ENCODE measurements at places on chromosomes 4 and X. TPM values are rescaled to one million over a fixed set of nuclear protein-coding genes. Genes with fewer than 3 reads are reported as not detected.

- DNase-seq: no peak
Measured at GRCh38 chrX:37000140-37000539, 8.0 kb upstream of the FAM47C start.

DNA sequence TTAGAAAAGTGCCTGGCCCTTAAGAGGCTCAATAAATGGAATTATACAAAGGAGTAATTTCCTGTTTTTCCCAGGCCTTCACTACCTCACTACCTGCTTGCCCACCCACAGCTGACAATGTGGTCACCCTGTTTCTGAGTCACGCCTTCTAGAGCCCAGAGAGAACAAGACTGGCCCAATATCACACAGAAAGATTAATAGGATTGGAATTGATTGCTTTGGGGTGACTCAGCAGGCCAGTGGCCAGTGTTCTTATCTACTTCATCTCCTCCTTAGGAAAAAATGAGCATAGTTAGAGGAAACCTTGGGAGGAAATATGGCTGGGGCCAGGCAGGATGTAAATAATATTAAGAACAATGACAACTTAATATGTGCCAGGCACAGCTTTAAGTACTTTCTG is 4.5 kb upstream of the FGF16 start:
- no peak for DNase-seq

Gene GNRHR
- polyA plus RNA-seq: 0.49 TPM

DNA sequence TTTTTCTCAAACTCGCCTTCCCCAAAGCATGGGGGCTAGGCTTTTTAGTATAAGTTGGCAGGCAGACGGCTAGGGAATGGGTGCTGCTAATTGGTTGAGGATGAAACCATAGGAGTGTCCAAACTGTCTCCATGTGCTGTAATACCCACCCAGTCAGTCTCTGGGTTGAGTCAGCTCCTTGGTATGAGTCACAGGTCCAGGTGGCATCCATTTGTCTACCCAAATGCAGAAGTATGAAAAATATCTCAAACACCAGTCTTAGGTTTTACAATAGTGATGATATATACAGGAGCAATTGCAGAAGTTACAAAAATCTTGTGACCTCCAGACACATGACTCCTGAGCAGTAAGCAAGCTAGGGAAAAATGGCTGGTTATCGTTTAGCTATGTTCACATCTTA is 27.4 kb upstream of the CCSER1 start:
- DNase-seq: no peak

DNA sequence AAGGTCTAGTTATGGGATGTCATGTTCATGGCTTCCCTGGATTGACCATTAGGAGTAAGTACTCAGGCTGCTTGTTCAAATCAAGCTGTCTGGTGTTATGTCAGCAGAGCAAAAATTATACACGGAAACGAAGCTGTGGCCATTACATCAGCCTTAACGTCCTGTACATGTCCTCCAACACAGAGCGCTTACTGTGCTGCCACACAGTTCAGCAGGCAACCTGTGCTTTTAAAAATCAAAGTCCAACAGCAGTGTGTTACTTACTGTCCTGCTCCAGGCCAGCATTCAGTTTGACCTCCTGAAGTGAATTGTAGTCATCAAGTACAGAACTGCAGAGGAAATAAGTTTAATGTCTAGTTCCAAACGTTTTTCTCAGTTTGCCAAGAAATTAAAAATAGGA is 46.0 kb downstream of the KLHL34 start:
- DNase-seq: no peak

- DNase-seq: no peak
Measured at GRCh38 chrX:69010339-69010738, 154.9 kb downstream of the PJA1 start.

Gene TMEM47
- 32.8 TPM for polyA plus RNA-seq

Gene YY2
- 3.0 TPM for polyA plus RNA-seq

- peak; percentile 1 for DNase-seq
Measured at GRCh38 chr4:175947117-175947722, 118.4 kb upstream of the WDR17 start.

GRCh38 chr4:3491681-3492405 is 28.7 kb downstream of the DOK7 start:
- no peak for DNase-seq

Gene RHOXF1
- polyA plus RNA-seq: 3.1 TPM

- no peak for DNase-seq
Measured at GRCh38 chr4:80201252-80202151, 4.2 kb downstream of the PRDM8 start.

Gene C4orf46
- polyA plus RNA-seq: 23.8 TPM

DNA sequence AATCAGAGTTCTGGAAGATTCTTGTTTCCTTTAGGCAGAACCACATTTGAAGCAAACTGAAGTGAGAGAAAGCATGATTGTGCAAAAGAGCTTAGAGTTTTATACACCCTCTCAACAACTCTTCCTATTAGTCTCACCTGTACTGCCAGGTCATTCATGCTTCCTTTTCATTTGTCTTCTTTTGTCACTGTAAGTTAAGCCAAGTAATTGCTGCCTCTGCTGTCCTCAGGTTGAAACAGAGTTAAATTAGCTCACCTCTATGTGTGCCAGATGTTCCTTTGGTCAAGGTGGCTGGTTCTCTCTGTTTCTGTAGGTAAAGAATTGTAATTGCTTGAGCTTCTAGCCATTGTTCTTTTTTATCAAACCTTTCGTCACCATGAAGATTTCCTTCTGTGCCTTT is 41.1 kb upstream of the HPGD start:
- no peak for DNase-seq

Gene BMPR1B
- polyA plus RNA-seq: 25.6 TPM

DNA sequence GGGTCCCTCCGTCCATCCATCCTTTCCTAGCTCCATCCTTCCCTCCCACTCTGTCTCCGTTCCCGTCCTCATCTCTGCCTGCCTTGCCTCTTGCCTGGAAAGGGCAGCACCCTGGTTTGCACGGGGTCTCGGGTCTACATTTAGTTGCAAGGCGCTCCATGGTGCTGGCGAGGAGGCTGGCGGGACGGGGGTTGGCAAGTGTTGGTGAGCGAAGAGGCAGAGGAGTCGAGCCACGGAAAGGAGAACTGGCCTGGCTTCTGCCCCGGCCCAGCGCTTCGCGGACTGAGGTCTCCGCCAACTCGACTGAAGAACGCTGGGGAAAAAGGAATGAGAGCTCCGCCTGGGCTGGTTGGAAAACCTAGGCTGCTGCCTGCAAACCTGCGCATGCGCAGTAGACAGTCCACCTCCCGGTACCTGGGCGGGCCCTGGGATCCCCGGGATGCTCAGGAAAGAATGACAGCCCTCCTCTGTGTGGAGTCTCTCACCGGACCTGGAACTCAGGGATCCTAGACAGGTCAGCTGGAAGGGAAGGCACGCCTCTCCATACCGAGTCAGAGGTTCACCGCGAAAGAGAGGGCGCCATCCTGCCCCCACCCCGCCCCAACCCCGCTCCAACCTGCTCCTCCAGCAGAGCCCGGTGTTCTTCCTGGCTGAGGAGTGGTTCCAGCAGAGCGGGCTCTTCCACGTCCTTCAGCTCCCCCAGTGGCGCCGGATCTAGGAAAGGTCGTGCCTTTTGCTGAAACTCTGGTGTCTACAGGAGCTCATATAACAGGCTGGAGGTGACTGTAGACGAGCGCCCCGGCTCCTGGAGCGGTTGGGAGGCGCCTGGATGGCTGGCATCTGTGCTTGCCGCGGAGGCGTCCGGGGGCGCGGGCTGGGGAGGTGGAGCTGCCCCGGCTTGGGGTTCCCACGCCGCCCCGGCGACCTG is 6.0 kb downstream of the FRG2 start:
- no peak for DNase-seq

Gene CHRDL1
- polyA plus RNA-seq: 13.3 TPM

DNA sequence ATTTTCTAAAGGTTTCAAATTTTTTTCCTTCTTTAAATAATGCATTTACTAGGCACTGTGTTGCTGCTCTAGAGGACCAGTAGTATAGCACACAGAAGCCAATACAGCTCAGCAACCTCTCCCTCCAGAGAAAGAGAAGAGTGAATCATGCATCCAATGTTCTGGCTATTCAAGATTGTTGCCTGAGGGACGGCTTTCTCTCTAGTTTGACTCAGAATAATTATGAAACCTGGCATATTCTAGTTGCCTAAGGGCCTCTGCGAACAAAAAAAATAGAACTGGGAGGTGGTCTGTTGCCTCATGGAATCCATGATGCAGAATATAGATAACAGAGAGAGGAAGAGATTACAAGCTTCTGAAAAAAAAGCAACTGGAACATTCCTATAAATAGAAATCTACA is 1233.3 kb upstream of the PABPC4L start:
- DNase-seq: no peak

GRCh38 chr4:93187466-93187865 is 641.1 kb upstream of the ATOH1 start:
- no peak for DNase-seq

Gene ARAP2
- polyA plus RNA-seq: 8.4 TPM

Gene SAP30
- 13.1 TPM for polyA plus RNA-seq

- no peak for DNase-seq
Measured at GRCh38 chr4:88592600-88593448, 544 bp downstream of the HERC3 start.

- DNase-seq: no peak
Measured at GRCh38 chrX:49919617-49920016, 2.8 kb upstream of the CLCN5 start.

Gene SYP
- polyA plus RNA-seq: 2.8 TPM

Gene TKTL1
- polyA plus RNA-seq: 0.52 TPM

GRCh38 chr4:150381609-150382008 is 200.3 kb upstream of the MAB21L2 start:
- no peak for DNase-seq

- DNase-seq: no peak
Measured at GRCh38 chr4:80878218-80878617, 152.3 kb upstream of the BMP3 start.

DNA sequence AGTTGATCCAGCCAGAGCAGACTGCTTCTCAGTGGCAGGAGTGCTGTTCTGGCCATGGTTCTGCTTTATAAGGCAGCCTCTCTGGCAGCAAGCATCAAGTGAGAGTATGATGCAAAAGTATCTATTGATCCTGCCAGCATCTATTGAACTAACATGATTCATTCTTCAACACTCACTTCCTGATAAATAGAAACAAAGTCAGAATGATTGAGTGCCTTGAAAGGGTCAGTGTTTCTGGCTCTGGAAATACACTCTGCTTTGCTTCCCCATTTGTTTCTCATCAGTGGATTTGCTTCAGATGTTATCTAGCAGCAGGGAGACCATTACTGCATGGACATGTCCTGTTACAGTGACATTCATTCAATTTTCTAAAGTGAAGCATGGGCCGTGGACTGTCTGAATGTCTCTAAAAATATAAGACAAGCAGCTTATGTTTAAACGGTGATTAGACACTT is 66.2 kb upstream of the FRAS1 start:
- no peak for DNase-seq

Gene TMEM131L
- 25.3 TPM for polyA plus RNA-seq

DNA sequence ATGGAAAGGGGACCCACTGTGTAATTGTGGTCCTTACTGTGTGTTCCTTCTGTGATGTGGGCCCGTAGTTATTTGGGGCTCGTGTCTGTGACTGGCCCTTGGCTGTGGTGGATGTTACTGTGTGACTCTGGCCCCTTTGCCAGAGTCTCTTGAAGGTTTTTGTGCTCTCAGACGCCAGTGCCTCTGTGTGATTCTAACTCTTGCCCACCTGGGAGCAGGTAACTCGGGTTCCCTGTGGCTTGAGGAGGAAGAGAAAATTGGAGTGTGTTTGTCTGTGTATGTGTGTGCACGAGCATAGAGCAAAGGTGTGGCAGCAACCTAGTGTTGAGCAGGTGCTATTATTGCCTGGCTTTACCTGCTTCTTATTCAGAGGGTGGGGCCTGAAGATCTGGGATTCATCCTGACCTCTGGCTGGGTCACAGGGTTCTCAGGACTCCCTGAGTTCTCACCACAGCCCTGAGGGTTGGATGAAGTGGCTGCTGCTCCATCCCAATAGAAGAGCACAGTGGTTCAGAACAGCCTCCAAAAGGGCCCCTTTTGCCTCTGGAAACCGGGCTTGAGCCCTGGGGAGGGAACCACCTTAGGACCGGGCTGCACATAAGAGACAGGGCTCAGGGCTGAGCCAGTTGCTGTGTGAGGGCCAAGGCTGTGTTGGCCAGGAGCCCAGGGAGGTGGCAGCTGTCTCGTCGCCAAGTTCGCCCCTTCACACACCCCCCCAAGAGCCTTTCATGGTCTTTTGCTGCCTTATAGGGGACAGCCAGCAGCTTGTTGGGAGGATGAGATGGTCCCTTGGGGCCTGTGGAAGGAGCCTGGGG is 1.3 kb downstream of the RBM10 start:
- DNase-seq: no peak

Gene ZAR1
- polyA plus RNA-seq: not detected

Gene RBM47
- polyA plus RNA-seq: 87.4 TPM

- DNase-seq: no peak
Measured at GRCh38 chrX:48487362-48487798, 11.4 kb downstream of the FTSJ1 start.

Measured in renal cortex interstitium (tissue), 15 donors.